Dermis blood vessel endothelial cell (primary cell): ENCODE measurements at places on chromosomes 1 and 21. TPM values are rescaled to one million over a fixed set of nuclear protein-coding genes. Genes with fewer than 3 reads are reported as not detected.

TAS1R1 gene
- under 0.01 TPM in 1 of 2 replicates, not detected in the other for total RNA-seq

TBX19 gene
- 0.47 and 0.51 TPM in 2 replicates for total RNA-seq

FMO5 gene
- total RNA-seq = 3.6 and 5.3 TPM in 2 replicates

CENPS gene
- 7.8 and 11.4 TPM in 2 replicates for total RNA-seq

ADGRL2 gene
- total RNA-seq = 107 and 117 TPM in 2 replicates

TDRD5 gene
- not detected in 2 replicates for total RNA-seq

MANEAL gene
- total RNA-seq = 1.0 TPM in 2 replicates

AK4 gene
- total RNA-seq = 21.1 and 23.1 TPM in 2 replicates

TNFRSF18 gene
- 1.0 TPM in 1 of 2 replicates, not detected in the other for total RNA-seq

KCNA3 gene
- total RNA-seq = not detected in 2 replicates

RYR2 gene
- total RNA-seq = under 0.01 and 0.09 TPM in 2 replicates
